Colonic mucosa (tissue), 4 donors: ENCODE measurements at places on chromosomes 16 and 17. TPM values are rescaled to one million over a fixed set of nuclear protein-coding genes. Genes with fewer than 3 reads are reported as not detected.

The MATCAP1 gene
- total RNA-seq, result 24.0 TPM

The HSD17B1 gene
- 0.88 TPM for total RNA-seq

The CRYBA1 gene
- total RNA-seq, result not detected

The GRB7 gene
- total RNA-seq, result 40.9 TPM

The SOST gene
- not detected for total RNA-seq
